ENCODE measurements at places on chromosomes 11 and 22.

DNA sequence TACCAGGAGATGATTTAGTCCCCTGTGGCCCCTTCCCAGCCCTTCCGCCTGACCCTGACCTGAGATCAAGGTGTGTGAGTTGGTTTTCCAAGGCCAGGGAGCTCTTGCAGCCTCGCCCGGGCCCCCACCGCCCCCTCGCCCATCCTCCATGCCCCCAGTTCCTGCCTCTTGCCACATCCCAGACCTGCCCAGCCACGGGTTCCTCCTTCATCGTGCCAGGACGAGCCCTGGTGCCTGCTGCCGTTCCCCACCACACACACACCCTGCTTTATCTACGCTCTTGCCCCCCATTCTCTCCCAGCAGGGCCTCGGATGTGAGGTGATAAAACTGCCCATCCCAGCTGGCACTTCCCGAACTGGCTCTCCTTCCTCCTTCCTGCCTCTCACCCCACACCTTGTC lies 1.4 kb upstream of the LIF start:
- H3K4me1 ChIP-seq = peaks cover 65% of the 10 kb centered on the region
- peak overlapping the region; percentile 92 for H3K4me3 ChIP-seq
- H3K27ac ChIP-seq = peak overlapping the region; percentile 85
- H3K36me3 ChIP-seq = peaks cover 31% of the 10 kb centered on the region
- no peak for DNase-seq
- no peaks in the 10 kb centered on the region for H3K27me3 ChIP-seq

DNA sequence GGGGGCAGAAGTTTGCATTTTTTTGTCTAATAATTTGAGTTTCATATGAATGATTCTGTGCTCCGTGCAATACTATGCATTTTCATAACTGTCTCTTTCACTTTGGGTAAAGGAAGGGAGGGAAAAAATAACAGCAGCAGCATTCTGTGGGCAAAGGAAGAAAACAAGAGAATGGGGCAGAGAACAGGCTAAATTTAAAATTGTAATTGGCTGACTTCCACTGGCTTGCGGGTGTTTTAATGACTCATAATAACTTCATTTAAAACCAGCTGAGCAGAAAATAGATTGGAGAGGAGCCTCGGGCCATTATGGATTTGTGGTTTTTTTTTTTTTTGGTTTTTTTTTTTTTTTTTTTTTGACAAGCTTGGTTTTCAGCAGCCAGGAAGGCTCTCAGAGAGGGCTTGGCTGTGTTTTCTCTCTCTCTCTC lies 107.4 kb downstream of the ZBTB16 start:
- H3K27ac ChIP-seq = peak overlapping the region; percentile 89
- DNase-seq = peak; percentile 15
- H3K4me3 ChIP-seq = peak overlapping the region; percentile 72
- peaks cover 6% of the 10 kb centered on the region for H3K36me3 ChIP-seq
- peaks cover 76% of the 10 kb centered on the region for H3K4me1 ChIP-seq

DNA sequence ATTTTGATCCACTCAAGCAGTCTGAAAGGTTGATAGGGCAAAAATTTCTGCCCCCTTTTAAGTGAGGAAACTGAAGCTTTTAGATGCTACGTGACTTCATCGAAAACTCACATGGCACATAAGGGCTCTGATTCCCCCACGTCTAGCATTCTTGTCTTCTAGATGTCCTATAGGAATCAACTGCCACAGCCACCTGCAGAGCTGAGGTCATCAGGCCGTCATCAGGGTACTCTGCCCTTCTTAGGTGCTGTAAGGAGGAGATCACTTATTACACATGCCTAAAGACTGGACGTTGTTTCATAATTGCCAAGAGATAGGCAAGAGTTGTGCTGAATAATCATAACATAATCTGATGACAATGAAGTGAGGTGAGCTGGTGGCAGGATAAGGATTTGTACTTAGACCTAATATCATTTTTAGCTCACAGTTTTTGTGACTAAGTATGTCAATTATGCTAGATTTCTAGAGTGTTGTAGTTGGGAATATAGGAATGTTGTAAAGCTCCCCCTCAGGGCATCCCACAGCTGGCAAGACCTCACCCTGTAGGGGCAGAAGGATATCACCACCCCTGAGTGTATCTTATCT lies 349.4 kb downstream of the METTL15 start:
- no peak overlapping the region for H3K27ac ChIP-seq
- H3K27me3 ChIP-seq = no peaks in the 10 kb centered on the region
- H3K36me3 ChIP-seq = no peaks in the 10 kb centered on the region
- no peak for DNase-seq
- H3K4me1 ChIP-seq = no peaks in the 10 kb centered on the region
- H3K4me3 ChIP-seq = no peak overlapping the region

- H3K36me3 ChIP-seq = no peaks in the 10 kb centered on the region
- no peak overlapping the region for H3K27ac ChIP-seq
- H3K4me1 ChIP-seq = no peaks in the 10 kb centered on the region
- H3K27me3 ChIP-seq = peaks cover 5% of the 10 kb centered on the region
Observed at GRCh38 chr22:35530700-35531099, 9.9 kb upstream of the RASD2 start.

DNA sequence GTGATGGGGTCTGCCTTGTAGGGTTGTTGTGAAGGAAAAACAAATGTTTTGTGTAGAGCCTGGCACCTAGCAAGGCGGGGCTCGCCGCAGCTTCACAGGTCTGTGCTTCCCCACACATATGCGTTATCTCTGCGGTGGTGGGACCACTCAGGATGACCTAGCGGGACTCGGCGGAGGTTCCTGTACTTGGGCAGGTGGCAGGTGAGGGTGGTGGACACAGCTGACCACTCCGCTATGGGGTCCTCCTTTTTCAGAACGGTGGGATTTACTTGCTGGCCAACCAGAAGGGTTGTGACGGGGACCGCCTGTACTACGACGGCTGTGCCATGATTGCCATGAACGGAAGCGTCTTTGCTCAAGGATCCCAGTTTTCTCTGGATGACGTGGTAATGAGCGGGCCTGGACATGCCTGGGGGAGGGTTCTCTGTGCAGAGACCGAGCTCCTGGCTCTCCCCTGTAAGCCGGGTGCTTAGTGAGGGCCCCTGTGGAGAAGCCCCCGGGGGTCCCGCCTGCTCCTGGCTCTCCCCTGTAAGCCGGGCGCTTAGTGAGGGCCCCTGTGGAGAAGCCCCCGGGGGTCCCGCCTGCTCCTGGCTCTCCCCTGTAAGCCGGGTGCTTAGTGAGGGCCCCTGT lies 21.3 kb downstream of the NADSYN1 start:
- DNase-seq = no peak
- no peak overlapping the region for H3K27ac ChIP-seq
- H3K27me3 ChIP-seq = no peaks in the 10 kb centered on the region
- H3K36me3 ChIP-seq = peaks cover 28% of the 10 kb centered on the region
- no peaks in the 10 kb centered on the region for H3K4me1 ChIP-seq

GRCh38 chr11:85472953-85473352 lies 154.2 kb downstream of the DLG2 start:
- H3K27ac ChIP-seq = no peak overlapping the region
- DNase-seq = no peak
- no peaks in the 10 kb centered on the region for H3K27me3 ChIP-seq
- H3K4me3 ChIP-seq = no peak overlapping the region
